ENCODE measurements at places on chromosomes 16 and 17. TPM values are rescaled to one million over a fixed set of nuclear protein-coding genes. Genes with fewer than 3 reads are reported as not detected.
A peak's percentile ranks its signal among the peaks of the same experiment; 100 is the strongest.

PRRT2 gene
- total RNA-seq, result 15.9 TPM

AGRP gene
- not detected for total RNA-seq

CMTM1 gene
- 4.1 TPM for total RNA-seq

PRSS27 gene
- 1.6 TPM for total RNA-seq

RAB34 gene
- 12.2 TPM for total RNA-seq

OTOA gene
- 0.41 TPM for total RNA-seq

- no peak for DNase-seq
Measured at GRCh38 chr17:73989671-73990070, 213.8 kb upstream of the RPL38 start.

GRCh38 chr16:67137605-67138004, 13.2 kb downstream of the B3GNT9 start:
- DNase-seq, result no peak

DNA sequence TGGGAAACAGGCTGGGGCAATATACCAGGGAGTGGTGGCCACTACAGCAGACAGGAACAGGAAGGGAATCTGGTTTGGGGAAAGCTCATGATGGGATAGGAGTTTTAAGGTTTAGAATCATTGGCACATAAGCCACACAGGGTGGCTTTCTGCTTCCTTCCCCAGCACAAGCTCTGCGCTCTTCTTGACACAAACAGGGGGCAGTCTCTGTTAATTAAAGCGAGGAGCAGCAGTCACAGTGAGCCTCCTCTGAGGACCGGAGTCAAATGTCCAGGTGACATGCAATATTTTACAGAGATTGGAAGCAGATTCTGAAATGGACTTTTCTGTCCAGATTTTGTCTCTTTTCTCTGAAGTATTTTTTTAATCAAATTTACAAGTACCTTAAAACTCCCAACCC, 2.8 kb upstream of the SHISA9 start:
- DNase-seq, result no peak

DNA sequence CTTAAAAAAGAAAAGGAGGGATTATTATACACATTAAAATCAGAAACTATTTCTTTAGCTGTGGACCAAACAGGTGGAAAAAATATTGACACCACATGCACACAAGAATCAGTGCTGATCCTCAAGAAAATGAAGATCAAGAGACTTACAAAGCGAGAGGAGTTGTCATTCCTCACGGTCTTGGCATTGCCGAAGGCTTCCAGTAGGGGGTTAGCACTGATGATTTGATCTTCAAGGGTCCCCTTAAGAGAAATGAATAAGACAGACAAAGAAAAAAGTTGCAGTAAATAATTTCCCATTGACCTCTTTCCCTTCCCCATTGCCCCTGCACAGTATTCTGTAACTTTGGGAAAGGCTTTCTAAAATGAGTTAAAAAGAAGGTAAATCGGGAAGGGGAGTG, 6.0 kb downstream of the MYH4 start:
- no peak for DNase-seq

GRCh38 chr17:78910497-78911284, 7.7 kb upstream of the CEP295NL start:
- DNase-seq, result no peak

DNA sequence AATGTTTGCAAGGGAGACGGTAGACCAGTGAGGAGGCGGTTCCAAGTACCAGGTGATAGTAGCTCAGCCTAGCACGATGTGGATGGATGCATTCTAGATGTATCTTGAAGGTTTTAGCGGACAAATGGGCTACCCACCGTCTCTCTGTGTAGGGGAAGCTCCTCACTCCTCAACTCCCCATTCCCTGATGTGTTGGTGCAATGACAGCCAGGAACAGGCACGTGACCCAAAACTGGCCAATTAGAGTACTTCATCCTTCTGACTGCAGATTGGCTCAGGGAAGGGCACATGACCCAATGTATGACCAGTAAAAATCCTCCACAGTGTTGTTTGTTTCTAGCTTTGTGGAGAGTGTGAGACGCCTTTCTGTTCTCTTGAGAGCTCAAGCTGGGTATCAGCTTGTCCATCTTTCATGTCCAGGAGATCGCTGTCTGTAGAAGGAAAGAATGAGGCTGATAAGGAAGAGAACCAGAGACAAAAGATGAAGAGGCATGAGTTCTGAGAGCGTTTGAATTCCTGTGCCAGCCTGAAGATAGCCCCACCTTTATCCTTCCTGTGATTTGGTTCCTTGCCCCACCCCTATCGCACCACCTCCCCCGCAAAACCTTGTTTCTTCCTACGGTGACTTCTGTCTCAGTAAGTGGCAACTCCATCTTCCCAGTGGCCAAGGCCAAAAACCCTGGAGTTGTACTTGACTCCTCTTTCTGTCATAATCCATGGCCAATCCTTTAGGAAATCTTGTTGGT, 2.3 kb upstream of the BORCS6 start:
- peak; percentile 82 for DNase-seq

DNA sequence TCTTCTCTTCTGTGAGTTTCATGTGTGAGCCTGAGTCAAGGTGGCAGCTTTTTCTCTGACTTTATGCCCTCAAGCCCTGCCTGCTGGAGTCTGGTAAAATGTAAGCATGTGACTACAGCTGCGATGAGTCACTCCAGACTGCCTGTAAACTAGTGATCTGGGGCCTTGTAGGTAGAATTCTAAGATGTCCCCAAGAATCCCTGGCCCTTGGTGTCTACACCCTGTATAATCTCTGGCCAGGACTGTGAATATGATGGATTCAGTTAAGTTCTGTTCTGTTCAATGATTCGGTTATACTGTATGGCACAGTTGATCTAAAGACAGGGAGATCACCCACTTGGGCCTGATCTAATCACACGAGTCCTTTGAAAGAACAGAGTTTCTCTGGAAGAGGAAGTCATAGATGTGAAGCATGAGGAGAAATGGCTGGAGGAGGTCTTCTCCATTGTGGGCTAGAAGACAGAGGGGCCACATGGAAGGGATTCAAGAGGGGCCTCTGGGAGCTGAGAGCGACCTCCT, 29.8 kb downstream of the PRSS54 start:
- DNase-seq, result no peak

GRCh38 chr16:65312071-65312470, 190.2 kb upstream of the CDH11 start:
- DNase-seq, result no peak

GRCh38 chr17:60388742-60389141, 3.2 kb downstream of the USP32 start:
- DNase-seq, result no peak

GRCh38 chr16:79843145-79843544, 242.6 kb upstream of the MAF start:
- no peak for DNase-seq

DNA sequence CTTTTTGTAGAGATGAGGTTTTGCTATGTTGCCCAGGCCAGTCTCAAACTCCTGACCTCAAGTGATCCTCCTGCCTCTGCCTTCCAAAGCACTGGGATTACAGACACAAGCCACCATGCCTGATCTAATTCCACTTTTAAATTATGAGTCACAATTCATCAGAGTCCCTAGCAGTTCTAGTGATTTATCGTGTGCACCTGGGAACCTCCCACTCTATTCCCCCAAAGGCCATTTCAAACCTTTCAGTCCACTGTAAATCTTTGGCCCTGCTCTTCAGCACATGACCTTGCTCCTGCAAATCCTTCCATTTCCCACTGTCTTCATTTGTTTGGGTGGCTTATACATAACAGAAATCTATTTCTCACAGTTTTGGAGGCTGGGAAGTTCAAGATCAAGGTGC, 73.0 kb downstream of the HS3ST2 start:
- no peak for DNase-seq

- no peak for DNase-seq
Measured at GRCh38 chr17:2338315-2338657, 985 bp downstream of the SGSM2 start.

DNA sequence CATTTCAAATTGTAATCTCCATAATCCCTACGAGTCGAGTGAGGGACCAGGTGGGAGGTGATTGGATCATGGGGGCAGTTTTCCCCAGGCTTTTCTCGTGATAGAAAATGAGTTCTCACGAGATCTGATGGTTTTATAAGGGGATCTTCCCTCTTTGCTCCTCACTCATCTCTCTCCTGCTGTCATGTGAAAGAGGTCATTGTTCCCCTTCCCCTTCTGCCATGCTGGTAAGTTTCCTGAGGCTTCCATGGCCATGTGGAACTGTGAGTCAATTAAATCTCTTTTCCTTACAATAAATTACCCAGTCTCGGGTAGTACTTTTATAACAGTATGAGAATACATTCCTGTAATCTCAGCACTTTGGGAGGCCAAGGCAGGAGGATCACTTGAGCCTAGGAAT, 76.7 kb upstream of the MARCHF10 start:
- DNase-seq, result no peak

DNA sequence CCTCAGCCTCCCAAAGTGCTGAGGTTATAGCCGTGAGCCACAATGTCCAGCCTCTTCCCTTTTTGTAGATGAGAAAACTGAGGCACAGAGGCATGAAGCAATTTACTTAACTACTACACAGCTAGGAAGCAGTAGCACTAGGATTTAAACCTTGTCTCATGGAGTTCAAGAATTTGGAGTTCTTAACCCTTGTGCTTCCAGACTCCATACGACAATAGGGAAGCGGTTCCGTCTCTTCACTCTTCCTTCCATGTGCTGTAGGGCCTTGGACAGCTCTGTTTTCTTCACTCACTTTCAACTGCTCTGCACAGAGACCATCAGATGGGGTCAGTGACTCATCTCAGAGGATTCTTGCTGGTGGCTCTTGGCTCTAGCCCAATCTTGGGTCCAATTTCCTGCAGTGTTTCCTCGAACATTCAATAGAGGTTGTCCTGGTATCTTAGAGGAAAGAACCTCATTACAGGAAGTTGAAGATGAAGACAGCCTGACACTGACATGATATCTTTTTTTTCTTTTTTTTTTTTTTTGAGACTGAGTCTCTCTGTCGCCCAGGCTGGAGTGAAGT, 19.3 kb downstream of the ITGAL start:
- no peak for DNase-seq

DNA sequence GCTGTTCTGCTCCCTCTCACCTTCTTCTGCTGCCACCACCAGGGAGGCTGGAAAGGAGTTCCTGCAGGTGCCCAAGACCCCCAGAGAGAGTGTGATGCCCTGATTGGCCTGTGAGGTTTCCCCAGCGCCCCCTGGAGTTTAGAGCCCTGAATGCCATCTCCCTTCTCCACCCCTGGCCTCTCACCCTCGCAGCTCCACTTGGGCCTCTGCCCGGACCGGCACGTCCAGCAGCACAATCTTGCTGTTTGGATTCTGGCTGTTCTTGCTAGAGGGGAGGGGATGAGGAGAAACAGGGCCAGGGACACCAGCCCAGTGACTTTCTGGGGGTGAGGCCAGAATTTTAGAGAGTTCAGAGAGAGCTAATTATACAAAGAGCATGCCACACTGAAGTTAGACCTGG, 12.5 kb upstream of the FAM171A2 start:
- DNase-seq, result peak; percentile 64

DNA sequence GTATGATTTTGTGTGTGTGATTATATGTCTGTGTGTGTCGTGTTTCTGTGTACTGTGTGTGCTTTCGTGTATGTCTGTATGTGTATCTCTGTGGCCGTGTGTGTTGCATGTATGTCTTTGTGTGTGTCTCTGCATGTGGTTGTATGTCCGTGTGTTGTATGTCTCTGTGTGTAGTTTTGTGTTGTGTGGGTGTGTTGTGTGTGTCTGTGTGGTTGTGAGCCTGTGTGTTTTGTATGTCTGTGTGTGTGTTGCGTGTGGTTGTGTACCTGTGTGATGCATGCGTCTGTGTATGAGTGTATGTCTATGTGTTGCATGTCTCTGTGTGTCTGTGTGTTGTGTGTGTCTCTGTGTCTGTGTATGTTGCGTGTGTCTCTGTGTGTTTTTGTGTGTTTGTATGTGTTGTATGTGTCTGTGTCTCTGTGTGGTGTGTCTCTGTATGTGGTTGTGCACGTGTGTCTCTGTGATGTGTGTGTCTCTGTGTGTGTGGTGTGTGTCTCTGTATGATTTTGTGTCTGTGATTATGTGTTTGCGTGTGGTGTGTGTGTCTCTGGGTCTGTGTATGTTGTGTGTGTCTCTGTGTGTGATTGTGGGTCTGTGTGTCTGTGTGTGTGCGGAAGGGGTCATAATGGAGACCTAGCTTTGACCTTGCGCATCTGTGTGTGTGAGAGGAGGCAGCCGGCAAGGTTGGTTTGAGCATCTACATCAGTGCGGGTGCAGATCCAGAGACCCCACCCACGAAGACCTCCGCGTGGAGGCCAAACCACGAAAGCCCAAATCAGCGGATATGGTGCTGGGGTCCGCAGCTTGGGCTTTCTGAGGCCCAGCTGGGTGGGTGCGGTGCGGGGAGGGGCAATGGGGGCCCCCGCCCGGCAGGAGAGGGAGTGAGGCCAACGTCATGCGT, 212.6 kb upstream of the GSE1 start:
- no peak for DNase-seq

GRCh38 chr17:78613416-78613815, 36.2 kb upstream of the DNAH17 start:
- no peak for DNase-seq

All from frontal cortex (tissue), 4 donors.